ENCODE measurements at places on chromosomes 7 and 10.

GRCh38 chr10:78936412-78937342, 132.1 kb upstream of the ZMIZ1 start:
- DNase-seq: no peak

DNA sequence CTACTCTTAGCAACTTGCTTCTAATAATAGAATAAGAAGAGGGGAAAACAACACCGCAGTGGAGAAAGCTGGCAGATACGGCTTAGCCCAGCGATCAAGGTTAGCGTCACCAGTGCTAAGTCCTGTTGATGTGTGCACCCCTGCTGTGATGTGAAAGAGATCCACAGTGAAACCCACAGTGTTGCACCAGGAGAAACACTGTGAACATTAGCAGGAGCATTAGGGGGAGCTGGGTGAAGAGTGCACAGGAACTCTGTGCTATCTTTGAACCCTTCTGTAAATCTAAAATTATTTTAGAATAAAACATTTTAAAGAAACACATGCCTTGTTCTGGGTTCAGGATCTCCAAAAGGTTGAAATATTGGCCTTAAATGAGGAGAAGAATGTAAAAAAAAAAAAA, 154.1 kb upstream of the UNC5B start:
- DNase-seq: no peak

GRCh38 chr7:95737828-95738505, 34.4 kb upstream of the DYNC1I1 start:
- no peak for DNase-seq

DNA sequence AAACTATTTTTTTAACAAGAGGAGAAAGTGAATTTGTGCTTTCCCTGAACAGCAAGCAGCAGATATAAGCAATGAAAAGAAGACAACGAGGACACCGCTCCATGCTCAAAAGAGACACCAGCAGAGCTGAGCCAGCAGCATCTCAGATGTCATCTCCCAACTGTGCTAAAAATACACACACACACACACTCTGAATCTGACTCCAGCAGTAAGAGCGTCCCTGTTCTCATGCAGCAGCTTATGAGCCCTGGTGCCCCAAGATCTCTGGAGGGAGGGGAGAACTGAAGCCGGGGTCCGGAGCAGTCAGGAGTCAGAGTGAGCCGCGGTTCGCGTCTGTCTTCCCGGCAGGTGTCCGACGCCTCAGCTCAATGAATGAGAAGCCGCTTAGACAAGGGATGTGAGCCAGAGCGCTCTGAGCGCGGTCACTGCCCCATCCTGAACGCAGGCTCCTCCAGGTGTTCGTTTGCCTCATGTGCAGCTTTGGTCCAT, 49.2 kb downstream of the SVIL start:
- no peak for DNase-seq

DNA sequence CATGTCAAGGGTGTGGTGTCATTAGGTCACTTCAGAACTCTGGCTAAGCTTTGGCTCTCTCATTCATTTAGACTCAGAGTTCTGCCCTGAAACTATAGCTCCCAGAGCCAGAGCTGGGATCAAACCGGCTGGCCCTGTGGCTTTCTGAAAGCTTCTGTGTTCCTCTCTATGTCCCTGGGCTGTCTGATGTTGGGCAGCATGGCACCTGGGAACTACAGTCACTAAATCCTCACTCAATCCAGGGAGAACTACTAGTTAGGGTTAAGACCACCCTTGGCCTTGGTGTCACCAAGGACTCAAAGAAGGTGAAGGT, 13.2 kb downstream of the ATG9B start:
- no peak for DNase-seq
